ENCODE measurements at places on chromosomes 2 and 18.

DNA sequence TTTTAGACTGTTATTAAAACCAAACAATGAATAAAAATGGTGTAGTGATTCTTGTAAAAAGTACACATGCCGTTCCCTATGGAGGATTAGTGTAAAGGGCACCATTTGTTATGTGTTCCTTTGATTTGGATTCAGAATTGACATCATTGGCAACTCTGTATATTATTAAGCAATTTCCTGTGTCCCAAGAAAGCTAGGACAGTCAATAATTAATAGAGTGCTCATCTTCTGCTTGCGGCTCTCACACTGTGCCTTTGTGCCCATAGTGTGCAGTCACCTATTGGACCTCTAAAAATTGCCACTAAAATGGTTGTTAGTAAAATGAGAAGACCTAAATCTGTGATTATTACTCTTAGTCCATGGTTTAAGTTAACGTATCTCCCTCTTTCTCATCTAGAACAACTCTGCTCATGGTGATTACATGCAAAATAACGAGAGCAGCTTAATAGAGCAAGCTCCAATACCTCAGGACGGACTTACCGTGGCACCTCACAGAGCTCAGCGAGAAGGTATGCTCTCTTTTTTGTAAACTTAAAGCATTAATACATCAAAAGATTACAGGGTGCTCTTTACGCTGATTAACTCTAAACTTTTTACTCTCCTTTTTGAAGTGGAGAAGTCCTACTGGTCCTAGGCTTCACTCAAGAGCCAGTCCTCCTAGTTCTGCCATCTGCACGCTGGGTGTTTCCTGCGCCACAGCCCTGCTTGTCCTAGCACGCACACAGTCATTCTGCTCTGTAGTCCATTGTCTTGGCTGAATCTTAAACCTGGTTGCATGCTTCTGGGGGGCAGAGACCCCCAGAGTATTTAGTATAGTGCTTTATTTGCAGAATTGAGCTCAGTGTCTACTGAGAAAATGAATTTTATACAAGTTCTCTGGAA lies 16.7 kb downstream of the ZCCHC2 start:
- DNase-seq = no peak

DNA sequence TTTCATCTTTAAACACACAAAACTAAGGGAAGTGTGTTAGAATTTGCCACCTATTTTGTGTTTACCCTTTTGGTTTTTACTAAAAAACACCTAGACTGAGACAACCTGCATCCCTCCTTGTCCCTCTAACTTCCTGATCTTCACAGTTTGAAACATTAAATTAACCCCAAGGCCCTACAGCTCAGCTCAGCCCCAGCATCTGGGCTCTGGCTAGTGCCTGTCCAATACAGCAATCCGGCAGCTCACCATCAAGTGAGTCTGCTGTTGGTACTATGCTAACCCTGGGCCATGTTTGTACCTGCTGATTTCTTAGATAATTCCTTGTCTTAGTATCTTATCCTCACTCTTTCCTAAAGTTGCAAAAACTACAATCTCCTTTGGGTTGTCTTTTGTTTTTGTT lies 162.4 kb downstream of the DSEL start:
- DNase-seq = no peak

- DNase-seq = no peak
Observed at GRCh38 chr2:125085904-125086303, 1060.8 kb downstream of the CNTNAP5 start.

- DNase-seq = no peak
Observed at GRCh38 chr2:141508086-141508752, 622.6 kb downstream of the LRP1B start.

GRCh38 chr2:60926741-60927552 lies 45.6 kb downstream of the REL start:
- DNase-seq = no peak

GRCh38 chr2:217382794-217383193 lies 522.9 kb upstream of the TNP1 start:
- DNase-seq = no peak

GRCh38 chr2:9236867-9237266 lies 30.3 kb downstream of the ASAP2 start:
- DNase-seq = no peak

GRCh38 chr18:60471652-60472051 lies 99.1 kb upstream of the MC4R start:
- no peak for DNase-seq

GRCh38 chr2:222033541-222033940 lies 265.3 kb downstream of the PAX3 start:
- no peak for DNase-seq

GRCh38 chr2:96578731-96579130 lies 42.2 kb downstream of the ARID5A start:
- no peak for DNase-seq

GRCh38 chr2:47357483-47357882 lies 45.5 kb upstream of the MSH2 start:
- no peak for DNase-seq

GRCh38 chr2:31125918-31126695 lies 12.1 kb downstream of the GALNT14 start:
- DNase-seq = no peak
